Karpas-422 (cell line): ENCODE measurements at places on chromosomes 12 and 14. TPM values are rescaled to one million over a fixed set of nuclear protein-coding genes. Genes with fewer than 3 reads are reported as not detected.

LRRC10 gene
- total RNA-seq: not detected in 2 replicates

ACOT6 gene
- total RNA-seq: not detected in 2 replicates

PTPN21 gene
- 0.04 TPM in 1 of 2 replicates, not detected in the other for total RNA-seq

KRT77 gene
- not detected in 2 replicates for total RNA-seq

PAPLN gene
- total RNA-seq: 12.9 and 18.0 TPM in 2 replicates

TAS2R8 gene
- total RNA-seq: 0.52 TPM in 1 of 2 replicates, not detected in the other

DNA sequence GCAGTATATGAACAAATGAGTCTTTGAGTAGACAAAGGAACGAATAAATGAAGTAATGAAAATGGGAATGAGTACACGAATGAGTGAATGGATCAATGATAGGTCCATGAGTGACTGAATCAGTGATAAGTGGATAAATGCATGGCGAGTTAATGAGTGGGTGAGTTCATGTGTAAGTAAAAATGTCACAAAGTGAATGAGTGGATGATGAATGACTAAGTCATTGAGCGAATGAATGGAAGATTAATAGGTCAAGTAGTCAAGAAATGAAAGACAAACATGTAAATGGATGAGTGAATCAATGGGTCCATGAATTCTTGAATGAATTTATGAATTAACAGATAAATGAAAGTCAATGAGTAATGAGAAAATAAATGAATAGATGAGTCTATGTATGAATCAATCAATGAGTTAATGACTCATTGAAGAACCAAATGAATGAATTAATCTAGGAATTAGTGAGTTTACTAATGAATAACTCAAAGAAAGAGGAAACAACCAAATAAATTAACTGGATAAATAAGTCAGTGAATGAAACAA, 97.3 kb upstream of the RTL1 start:
- H3K36me3 ChIP-seq: no peaks in the 10 kb centered on the region
- H3K27ac ChIP-seq: no peak overlapping the region
- H3K4me1 ChIP-seq: no peaks in the 10 kb centered on the region
- no peak overlapping the region for H3K4me3 ChIP-seq
- DNase-seq: no peak
- H3K27me3 ChIP-seq: 0 out of 2 replicates have a peak, but pooled peaks cover 3% of the 10 kb centered on the region

DNA sequence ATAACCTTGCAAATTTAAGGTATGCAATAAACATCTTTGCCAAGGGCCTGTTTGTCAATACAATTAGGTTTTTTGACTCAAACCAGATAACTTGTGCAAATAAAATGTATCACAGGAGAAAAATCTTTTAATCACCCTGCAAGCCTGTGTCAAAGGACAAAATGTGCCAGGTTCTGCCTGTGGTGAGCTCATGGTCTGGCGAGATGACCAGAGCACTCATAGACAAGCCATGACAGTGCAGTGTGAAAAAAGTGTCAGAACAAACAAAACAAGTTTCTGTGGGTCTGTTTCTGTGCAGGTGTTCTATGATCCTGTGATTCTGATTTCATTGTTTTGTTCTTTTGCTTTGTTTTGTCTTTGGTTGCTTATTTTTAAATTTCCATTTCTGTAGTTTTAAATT, 847.2 kb downstream of the VRK1 start:
- no peak overlapping the region for H3K4me3 ChIP-seq
- H3K4me1 ChIP-seq: no peaks in the 10 kb centered on the region
- no peak overlapping the region for H3K27ac ChIP-seq
- H3K36me3 ChIP-seq: no peaks in the 10 kb centered on the region

GRCh38 chr12:53205747-53206419, 1.2 kb downstream of the ITGB7 start:
- peak overlapping the region; percentile 74 for H3K4me3 ChIP-seq
- H3K36me3 ChIP-seq: peaks cover 9% of the 10 kb centered on the region; the same call in 1 of the 2 replicates
- no peaks in the 10 kb centered on the region for H3K27me3 ChIP-seq

DNA sequence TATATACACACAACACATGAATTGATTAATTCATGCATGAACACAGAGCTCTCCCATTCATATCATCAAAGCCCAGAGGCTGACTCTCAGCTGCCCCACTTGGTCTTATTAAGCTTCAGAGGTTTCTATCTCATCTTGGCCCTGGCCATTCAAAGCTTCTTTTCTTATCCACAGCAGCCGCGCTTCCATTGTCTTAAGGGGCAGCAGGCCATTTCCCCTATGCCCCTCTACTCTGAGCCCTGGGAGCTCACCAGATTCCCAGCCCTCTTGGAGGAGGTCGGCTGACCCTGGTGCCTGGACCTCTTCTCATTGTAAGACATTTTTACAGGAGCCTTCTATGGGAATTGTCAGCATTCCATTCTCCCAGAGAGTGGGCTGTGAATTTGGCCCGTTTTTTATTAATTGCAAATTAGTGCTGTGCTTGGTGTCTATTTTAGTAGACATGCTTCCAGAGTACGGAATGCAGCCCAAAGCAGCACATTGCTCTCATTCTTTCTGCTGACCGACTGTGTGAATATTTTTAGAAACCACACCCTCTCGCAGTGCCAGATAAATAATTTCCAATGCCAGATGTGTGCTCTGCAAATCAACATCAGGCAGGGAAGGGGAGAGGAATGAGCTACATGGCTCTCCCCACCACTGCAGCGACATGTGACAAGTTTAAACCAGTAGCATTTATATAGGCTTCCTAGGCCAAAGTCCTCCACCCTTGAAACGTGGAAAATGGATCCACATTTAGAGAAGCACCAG, 58.5 kb downstream of the NUAK1 start:
- H3K27me3 ChIP-seq: 0 out of 2 replicates have a peak, but pooled peaks cover 3% of the 10 kb centered on the region
- no peaks in the 10 kb centered on the region for H3K36me3 ChIP-seq
- H3K4me1 ChIP-seq: peaks cover 2% of the 10 kb centered on the region
- no peak overlapping the region for H3K27ac ChIP-seq
- no peak overlapping the region for H3K4me3 ChIP-seq

- H3K27ac ChIP-seq: no peak overlapping the region
- H3K36me3 ChIP-seq: peaks cover 65% of the 10 kb centered on the region
- no peak for DNase-seq
- H3K27me3 ChIP-seq: no peaks in the 10 kb centered on the region
Observed at GRCh38 chr14:24237463-24237955, 4.8 kb downstream of the GMPR2 start.

DNA sequence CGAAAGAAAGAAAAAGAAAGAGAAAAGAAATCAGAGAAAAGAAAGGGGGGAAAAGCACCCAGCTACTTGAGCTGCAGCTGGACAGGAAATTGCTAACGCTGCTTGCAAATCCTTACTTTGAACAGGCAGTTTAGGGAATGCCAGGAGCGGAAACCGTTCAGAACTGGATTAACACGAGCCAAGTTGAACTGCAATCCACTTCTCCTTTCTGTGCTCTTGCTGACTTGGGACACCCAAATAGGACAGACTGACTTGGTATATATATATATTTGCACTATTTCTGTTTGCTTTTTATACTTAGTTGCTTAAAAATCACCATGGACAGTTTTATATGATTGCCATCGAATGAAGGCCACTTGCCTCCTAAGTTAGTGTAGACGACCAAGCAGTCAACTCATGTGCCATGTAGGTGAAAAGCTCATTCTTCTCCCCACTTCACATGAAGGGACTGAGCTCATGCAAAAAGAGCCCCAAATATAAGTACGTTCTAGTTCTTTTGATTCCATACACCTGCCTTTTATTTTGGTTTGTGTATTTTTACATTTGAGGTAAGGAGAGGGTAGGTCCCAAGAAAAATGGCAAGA, 5.5 kb downstream of the DUSP6 start:
- peaks cover 9% of the 10 kb centered on the region; the same call in 1 of the 2 replicates for H3K36me3 ChIP-seq

DNA sequence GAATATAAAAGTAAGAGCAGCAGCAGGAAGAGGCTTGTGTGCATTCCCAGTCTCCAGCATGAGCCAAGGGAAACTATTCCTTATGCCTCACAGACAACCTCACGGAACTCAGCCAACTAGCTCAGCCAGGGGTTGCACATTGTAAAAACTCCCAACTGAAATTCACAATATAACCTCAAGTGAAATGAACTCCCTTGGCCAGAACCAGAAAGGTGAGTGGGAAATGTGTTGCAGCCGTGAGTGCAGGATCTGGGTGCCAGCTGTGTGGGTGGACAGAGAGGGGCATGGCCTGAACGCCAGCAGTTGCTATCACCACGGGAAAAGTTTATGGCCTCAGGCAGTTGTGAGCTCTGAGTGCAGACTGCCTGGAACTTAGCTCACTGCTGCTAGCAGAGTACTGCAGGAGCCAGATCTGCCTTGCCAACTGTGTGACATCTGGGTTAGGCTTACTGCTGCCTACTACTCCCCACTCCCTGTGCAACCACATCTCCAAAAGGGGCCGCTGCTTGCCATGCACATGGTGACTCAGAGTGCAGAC, 2.3 kb upstream of the CLEC1A start:
- no peak overlapping the region for H3K4me3 ChIP-seq
- H3K4me1 ChIP-seq: no peaks in the 10 kb centered on the region
- H3K27me3 ChIP-seq: no peaks in the 10 kb centered on the region

DNA sequence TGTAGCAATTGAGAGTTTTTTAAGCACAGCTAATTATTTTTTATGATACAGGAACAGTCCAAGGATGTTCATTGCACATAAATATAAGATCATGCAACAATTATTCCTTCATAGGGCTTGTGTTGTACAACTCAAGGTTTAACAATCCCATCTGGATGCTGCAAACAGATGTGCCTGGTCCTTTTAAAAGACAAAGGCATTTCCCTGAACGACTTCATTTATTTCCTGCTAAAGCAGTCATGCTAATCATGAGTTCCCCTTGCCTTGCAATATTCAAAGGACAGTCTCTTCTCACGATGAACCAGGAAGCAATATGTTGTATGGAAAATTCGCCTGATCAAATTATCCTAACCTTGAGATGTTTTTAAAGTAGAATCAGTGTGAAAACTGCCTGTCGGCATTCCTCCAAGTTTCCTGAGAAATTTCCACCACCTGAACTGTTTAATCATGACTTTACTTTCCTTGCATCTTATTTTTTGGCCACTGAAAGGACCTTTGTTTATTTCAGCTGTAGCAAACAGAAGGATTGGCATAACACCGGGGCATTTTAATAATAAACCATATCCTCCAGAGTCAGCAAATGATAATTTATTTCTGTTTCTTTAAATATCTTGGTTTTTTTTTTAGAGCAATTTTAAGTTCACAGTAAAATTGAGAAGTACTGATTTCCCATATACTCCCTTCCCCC, 33.9 kb upstream of the TSPAN8 start:
- no peaks in the 10 kb centered on the region for H3K36me3 ChIP-seq
- no peak for DNase-seq
- no peak overlapping the region for H3K4me3 ChIP-seq
- no peaks in the 10 kb centered on the region for H3K27me3 ChIP-seq
- no peaks in the 10 kb centered on the region for H3K4me1 ChIP-seq
- H3K27ac ChIP-seq: no peak overlapping the region

- H3K27me3 ChIP-seq: no peaks in the 10 kb centered on the region
- no peaks in the 10 kb centered on the region for H3K36me3 ChIP-seq
- no peaks in the 10 kb centered on the region for H3K4me1 ChIP-seq
- DNase-seq: no peak
Observed at GRCh38 chr12:111057701-111058425, 137.5 kb upstream of the MYL2 start.

DNA sequence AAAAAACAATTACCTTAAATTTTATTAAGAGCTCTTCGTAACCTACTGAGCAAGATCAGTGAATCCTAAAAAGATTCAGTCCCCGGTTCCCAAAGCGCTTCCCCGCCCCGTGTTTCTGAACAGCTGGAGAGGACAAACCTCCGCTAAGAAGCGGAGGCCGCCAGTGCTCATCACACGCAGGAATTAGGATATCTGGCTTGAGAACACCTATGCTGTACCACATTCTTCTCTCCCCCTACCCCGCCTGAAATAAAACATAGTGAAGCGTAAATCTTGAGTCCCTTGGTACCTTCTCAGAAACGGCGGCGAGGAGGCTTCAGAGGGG, 774 bp upstream of the WDR20 start:
- no peaks in the 10 kb centered on the region for H3K36me3 ChIP-seq
- no peak for DNase-seq
- H3K4me1 ChIP-seq: peaks cover 23% of the 10 kb centered on the region
- peak overlapping the region; percentile 90 for H3K4me3 ChIP-seq

GRCh38 chr12:54981796-54982195, 2.8 kb downstream of the TESPA1 start:
- DNase-seq: no peak
- H3K4me1 ChIP-seq: peaks cover 36% of the 10 kb centered on the region
- no peak overlapping the region for H3K4me3 ChIP-seq

GRCh38 chr12:132640936-132641335, 22.4 kb downstream of the P2RX2 start:
- no peak overlapping the region for H3K27ac ChIP-seq
- H3K36me3 ChIP-seq: peaks cover 20% of the 10 kb centered on the region; the same call in 1 of the 2 replicates
- H3K4me1 ChIP-seq: no peaks in the 10 kb centered on the region
- no peaks in the 10 kb centered on the region for H3K27me3 ChIP-seq
- no peak overlapping the region for H3K4me3 ChIP-seq
- DNase-seq: no peak

DNA sequence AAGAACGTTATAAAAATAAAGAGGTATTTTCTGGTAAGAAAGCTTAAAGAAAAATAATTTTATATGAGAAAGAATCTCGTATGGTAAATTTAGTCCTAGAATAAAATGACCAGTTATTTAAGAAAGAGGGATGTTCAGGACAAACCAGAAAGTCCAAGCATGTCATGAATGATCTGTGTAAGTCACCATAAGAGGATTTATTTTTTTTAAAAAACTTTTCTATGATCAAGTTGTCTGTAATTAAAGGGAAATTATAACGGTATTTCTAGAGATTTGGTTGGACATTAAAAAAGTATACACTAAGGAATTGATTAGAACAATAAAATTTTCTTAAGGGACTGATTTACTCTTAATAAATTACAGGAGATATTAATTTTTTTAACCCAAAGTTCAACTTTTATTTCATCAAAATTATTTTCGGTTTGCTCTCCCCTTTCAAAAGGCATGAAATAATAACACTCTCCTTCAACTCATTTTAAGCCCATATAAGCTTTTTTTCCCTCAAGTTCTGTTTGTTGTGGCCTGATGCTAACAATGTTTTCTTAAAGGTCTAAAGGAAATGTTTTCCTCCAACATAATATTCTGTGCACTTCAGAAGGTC, 49.9 kb upstream of the CPSF6 start:
- H3K27ac ChIP-seq: no peak overlapping the region
- H3K27me3 ChIP-seq: no peaks in the 10 kb centered on the region
- no peaks in the 10 kb centered on the region for H3K4me1 ChIP-seq
- H3K36me3 ChIP-seq: no peaks in the 10 kb centered on the region

- DNase-seq: no peak
- no peaks in the 10 kb centered on the region for H3K4me1 ChIP-seq
- H3K4me3 ChIP-seq: no peak overlapping the region
- H3K36me3 ChIP-seq: no peaks in the 10 kb centered on the region
- no peak overlapping the region for H3K27ac ChIP-seq
Observed at GRCh38 chr14:106067935-106068334, 541.6 kb downstream of the TMEM121 start.

- H3K4me1 ChIP-seq: peaks cover 20% of the 10 kb centered on the region
- no peak overlapping the region for H3K4me3 ChIP-seq
- DNase-seq: no peak
Observed at GRCh38 chr12:50017641-50018040, 7.7 kb downstream of the RACGAP1 start.

- H3K27me3 ChIP-seq: no peaks in the 10 kb centered on the region
- H3K36me3 ChIP-seq: no peaks in the 10 kb centered on the region
- no peak overlapping the region for H3K27ac ChIP-seq
- no peak overlapping the region for H3K4me3 ChIP-seq
Observed at GRCh38 chr12:82097877-82098276, 260.3 kb downstream of the CCDC59 start.
